NCI-H446 (cell line): ENCODE measurements at places on chromosomes 1 and 21.

DNA sequence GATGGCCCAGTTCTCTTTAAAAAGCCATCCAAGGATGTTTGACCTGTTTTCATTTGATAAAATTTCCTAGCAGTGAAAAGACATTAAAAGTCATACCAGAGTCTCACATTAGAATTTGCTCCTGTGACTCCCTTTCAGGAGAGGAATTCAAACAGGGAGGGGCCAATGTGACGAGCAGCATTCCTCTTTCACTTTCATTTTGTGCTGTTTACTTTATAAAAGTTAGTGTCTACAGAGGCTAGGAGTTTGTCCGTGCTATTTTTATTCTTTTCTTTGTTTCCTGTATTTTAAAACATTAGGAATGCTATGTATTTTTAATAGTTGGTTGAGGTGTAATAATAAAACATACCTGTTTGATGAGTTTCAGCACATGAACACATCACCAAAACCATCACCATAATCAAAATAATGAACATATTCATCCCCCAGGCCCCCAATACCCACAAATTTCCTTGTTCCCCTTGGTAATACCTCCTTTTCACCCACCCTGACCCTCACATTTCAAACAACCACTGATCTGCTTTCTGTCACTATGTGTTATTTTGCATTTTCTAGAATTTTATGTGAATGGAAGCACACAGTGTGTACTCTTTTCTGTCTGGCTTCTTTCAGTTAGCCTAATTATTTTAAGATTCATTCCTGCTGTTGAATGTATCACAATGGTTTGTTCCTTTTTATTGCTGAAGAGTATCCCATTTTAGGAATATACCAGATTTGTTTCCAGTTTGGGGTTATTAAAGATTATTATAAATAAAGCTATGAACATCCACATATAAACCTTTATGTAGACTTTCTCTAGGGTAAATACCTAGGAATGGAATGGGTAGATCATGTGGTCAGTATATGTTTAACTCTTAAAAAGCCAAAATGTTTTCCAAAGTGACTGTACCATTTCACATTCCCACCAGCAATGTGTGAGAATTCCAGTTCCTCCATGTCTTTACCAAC lies 129.5 kb downstream of the TENT5C start:
- DNase-seq = no peak

- no peak for DNase-seq
Measured at GRCh38 chr1:240501115-240501514, 110.8 kb downstream of the GREM2 start.

GRCh38 chr1:227357171-227357926 lies 39.1 kb upstream of the CDC42BPA start:
- DNase-seq = no peak

- no peak for DNase-seq
Measured at GRCh38 chr1:245978915-245979314, 528.2 kb downstream of the SMYD3 start.

DNA sequence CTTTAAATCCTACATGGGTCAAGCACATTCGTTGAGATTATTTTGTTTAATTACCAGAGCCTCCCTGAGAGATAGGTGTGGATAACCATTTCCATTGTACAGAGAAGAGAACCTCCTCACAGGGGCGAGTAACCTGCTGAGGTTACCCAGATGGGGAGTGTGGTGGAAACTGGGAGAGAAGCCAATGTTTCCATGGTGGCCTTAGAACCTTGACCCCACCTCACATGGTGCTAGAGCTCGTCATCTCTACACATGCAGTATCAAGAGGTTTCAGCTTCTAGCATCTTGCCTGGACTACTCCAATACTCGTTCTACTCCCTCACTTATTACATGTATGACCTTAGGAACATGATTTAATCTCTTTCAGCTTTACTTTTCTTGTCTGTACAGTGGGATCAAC lies 4.8 kb downstream of the REG4 start:
- DNase-seq = no peak

GRCh38 chr21:15098181-15098580 lies 33.4 kb upstream of the NRIP1 start:
- no peak for DNase-seq

GRCh38 chr1:43854473-43854872 lies 79.1 kb upstream of the ARTN start:
- no peak for DNase-seq

GRCh38 chr1:5108740-5109139 lies 454.3 kb downstream of the AJAP1 start:
- no peak for DNase-seq

GRCh38 chr1:221937155-221937953 lies 195.5 kb upstream of the DUSP10 start:
- DNase-seq = no peak

- DNase-seq = no peak
Measured at GRCh38 chr1:44084998-44085675, 33.5 kb upstream of the KLF17 start.

DNA sequence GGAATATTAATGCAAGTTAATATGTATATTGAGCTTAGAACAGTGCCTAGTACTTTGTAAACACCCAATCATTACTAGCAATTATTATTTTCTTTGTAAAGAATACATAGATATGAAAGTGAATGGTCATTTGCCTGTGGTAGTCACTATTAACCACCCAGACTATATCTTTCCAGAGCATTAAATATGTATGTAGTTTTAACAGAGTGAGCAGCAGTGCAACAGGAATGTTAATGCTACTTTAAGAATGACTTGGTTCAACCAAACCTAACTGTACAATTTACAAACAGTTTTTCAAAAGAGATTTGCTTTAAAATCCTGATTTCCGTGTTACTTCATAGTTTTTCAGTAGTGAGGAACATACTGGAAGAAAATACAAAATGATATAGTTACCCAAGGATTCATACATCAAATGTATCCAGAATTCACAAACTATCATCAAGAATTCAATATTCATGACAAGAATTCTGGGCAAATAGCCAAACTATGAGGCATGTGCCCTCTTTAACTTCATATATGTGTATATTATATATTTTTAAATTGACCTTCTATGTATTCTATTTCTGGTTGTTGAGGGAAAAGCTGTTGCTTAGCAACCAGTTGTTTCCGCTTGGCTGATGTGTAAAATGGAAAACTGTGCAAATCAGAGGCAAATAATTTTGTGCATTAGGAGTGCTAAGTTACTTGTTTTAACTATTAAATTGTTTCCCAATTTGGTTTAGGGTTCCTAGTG lies 34.9 kb upstream of the IVNS1ABP start:
- DNase-seq = no peak

- no peak for DNase-seq
Measured at GRCh38 chr1:8728464-8728863, 89.0 kb downstream of the RERE start.

DNA sequence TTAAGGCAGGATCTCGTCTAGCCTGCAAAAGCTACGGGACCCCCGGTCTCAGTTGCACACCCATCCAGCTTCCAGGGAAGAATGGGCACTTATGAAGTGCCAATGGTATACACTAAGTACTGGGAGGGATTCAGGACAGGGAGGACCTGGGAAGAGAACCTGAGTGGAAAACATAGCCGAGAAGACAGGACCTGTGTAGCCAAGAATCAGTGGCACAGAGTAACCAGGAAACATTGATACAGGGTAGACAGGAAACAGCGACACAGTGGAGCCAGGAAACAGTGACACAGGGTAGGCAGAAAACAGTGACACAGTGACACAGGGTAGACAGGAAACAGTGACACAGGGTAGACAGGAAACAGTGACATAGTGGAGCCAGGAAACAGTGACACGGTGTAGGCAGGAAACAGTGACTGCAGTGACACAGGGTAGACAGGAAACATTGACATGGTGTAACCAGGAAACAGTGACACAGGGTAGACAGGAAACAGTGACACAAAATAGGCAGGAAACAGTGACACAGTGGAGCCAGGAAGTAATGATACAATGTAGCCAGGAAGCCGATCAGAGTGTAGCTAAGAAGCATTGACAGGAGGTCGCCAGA lies 138.0 kb upstream of the ARHGEF16 start:
- no peak for DNase-seq

GRCh38 chr1:193115629-193116227 lies 6.1 kb upstream of the CDC73 start:
- no peak for DNase-seq

- no peak for DNase-seq
Measured at GRCh38 chr1:44672961-44673674, 1.2 kb downstream of the TMEM53 start.

DNA sequence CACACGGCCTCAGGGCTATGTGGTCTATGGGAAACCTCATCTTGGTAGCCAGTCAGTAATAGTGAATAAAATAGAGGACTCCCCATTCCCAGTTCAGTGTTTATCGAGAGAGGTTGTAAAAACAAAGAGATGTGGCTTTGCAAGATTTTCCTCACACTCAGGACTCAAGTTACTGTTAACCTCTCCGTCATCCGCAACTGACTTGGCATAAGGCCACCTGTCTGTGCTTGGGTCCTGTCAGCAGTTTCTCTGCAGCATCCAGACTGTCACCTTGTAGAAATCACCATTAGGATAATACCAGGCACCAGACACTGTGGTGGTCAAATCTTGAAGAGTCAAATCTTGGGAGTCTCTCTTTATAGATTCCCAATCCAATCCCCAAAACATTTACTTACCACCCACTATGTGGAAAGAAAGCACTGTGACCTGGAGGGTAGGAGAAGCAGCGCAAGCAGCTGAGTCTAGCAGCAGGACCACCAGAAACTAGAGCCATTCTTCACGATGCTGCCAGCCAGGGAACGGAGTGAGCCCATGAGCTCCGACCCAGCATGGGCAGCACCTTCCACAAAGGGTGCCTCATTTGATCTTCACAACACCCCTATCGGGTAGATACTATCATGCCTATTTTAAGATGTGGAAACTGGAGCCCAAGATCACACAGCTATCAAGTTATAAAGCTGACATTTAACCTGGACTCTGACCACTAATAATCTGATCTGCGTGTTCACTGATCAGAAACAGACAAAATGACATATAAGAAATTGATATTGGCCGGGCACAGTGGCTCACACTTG lies 5.6 kb upstream of the GPR25 start:
- DNase-seq = no peak

GRCh38 chr21:35350965-35351364 lies 301.9 kb upstream of the RUNX1 start:
- DNase-seq = no peak

- no peak for DNase-seq
Measured at GRCh38 chr1:154353460-154353904, 28.2 kb downstream of the ATP8B2 start.

DNA sequence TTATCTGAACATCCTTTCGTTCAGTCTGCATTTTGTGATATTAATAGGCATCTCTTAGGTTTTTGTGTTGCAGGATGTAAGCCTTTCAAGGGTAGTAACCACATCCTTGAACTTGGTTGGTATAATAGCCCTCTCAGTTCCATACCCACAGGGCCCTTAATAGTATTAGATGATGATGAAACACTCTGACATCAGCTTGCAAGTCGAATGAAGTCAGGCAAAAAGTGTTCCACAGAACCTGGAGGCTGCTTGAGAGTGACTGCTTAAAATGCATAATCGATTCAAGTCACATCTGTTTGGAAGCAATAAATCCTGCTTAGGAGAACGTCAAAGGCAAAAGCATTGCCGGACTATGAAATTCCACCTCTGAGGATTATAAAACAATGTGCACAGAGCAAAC lies 415.6 kb upstream of the KAZN start:
- DNase-seq = no peak

DNA sequence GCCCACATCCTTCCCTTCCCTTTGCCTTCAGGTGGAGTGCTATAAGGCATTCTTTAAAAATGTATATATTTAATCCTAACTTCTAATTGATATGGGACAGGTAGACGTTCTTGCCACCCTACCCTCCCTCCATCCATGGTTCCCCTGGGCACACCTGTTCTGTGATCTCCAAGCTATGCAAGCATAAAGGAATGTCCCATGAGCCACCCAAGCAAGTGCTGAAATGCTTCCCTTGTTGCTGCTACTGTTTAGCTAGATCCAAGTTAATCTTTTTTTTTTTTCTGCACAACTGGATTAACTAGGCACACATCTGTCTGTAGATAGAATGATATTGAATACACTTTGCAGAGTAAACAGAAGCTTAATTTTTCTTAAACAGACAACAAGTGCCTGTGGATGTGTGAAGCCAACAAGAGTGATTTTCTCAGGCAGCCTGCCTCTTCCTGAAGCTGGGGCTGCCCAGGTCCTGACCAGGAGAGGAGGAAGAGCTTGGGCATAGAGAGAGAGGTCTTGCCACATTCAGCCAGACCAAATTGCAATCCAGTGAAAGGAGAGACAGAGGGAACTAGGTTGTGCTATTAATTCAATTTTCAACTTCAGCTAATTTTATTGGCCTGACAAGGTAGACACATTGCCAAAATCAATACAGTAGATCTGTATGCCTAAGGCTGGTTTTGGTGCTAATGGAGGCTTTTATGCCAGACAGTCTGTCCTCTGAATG lies 28.2 kb upstream of the ATP1B1 start:
- peak; percentile 57 for DNase-seq

DNA sequence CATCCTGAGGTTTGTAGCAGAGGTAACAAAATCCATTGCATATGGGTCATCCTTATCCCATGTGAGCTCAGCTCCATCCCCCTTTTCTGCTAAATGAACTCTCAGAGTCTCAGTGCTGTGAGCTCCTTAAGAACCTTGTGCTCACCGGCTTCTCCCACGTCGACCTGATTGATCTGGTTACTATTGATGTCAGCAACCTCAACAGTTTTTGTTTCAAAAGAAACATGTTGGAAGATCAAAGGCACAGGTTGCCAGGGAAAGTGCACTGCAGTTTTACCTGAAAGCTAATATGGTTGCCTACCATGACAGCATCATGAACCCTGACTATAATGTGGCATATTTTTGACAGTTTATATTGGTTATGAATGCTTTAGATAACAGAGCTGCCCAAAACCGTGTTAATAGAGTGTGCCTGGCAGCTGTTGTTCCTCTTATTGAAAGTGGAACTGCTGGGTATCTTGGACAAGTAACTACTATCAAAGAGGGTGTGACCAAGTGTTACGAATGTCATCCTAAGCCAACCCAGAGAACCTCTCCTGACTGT lies 131.4 kb downstream of the HS2ST1 start:
- DNase-seq = no peak
